Erythroblast (primary cell): ENCODE measurements at places on chromosomes 5 and 9.
A peak's percentile ranks its signal among the peaks of the same experiment; 100 is the strongest.

- DNase-seq, result no peak
These were observed 184.1 kb downstream of the DIRAS2 start for GRCh38 chr9:90458485-90458884.

- DNase-seq, result no peak
These were observed 13.5 kb downstream of the SDHA start for GRCh38 chr5:231661-232060.

GRCh38 chr5:140197023-140197422, 22.0 kb downstream of the CYSTM1 start:
- no peak for DNase-seq

- no peak for DNase-seq
These were observed 355.9 kb downstream of the ADAMTS6 start for GRCh38 chr5:65125591-65126541.

- no peak for DNase-seq
These were observed 27.8 kb downstream of the GSN start for GRCh38 chr9:121295662-121296191.

GRCh38 chr5:142881784-142882126, 111.6 kb downstream of the ARHGAP26 start:
- DNase-seq, result no peak

- no peak for DNase-seq
These were observed 17.7 kb downstream of the ANGPTL2 start for GRCh38 chr9:127104581-127105311.

GRCh38 chr5:151917904-151918303, 6.7 kb downstream of the GLRA1 start:
- DNase-seq, result no peak

DNA sequence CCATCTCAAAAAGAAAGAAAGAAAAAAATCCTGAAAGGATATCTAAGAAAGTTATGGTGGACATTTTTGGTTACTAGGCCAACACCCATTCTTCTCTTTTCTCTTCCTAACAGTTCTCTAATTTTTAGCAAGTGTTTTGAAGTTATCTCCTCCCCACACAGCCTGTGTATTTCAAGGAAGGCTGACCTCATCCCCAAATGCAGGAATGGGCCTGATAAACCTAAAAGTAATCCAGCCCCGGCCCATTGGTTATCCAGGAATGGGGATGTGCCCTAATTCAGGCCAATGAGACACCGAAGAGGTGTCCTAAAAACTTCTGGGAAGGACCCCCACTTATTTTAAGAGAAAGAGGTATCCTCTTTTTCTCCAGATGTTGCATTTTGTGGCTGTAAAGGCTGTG, 46.6 kb downstream of the F2R start:
- DNase-seq, result no peak

DNA sequence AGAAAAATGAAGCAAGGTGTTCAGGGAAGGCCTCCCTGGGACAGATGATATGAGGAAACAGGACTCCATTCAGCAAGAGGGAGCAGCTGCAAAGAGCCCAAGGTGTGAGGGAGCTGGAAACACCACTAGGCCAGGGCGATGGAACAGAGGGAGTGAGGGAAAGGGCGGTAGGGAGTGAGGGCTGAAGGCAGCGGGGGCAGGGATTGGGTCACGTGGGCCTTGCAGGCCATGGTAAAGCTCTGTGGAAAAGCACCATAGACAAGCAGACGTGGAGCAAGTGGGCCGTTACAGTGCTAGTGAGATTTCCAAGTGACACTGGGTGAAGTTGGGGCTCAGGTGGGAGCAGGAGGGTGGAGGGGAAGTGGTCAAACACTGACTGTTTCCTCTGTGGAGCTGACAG, 10.8 kb upstream of the PRRC1 start:
- DNase-seq, result no peak

DNA sequence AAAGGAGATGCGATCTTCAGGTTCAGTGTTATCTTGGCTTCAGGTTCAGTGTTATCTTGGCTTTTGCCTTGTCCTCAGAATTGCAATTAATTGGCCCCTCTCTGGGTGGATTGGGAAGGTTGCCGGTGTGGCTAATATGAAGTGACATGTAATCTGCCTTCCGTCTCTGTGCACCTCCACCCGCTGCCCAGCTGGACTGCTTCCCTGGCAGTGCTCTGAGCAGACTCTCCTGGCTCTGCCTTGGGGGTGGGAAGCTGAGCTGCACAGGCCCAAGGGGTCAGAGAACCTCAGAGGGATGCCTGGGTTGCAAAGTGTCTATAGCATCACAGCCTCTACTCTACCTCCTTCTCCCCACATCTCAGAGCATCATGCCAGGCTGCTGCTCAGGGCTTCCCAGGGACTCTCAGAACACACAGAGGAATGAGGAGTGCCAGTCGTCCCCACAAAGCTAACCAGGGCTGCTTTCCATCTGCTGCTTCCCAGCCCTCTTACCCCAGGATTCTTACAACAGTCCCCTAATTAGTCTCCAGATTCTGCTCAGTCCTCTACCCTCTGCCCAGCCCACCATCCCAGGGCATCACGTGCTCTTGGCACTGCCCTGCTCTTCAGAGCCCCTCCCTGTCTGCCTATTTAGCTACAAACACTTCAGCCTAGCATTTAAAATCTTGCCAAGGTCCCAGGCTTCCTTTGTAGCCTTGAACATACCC, 54.4 kb upstream of the AFAP1L1 start:
- no peak for DNase-seq

DNA sequence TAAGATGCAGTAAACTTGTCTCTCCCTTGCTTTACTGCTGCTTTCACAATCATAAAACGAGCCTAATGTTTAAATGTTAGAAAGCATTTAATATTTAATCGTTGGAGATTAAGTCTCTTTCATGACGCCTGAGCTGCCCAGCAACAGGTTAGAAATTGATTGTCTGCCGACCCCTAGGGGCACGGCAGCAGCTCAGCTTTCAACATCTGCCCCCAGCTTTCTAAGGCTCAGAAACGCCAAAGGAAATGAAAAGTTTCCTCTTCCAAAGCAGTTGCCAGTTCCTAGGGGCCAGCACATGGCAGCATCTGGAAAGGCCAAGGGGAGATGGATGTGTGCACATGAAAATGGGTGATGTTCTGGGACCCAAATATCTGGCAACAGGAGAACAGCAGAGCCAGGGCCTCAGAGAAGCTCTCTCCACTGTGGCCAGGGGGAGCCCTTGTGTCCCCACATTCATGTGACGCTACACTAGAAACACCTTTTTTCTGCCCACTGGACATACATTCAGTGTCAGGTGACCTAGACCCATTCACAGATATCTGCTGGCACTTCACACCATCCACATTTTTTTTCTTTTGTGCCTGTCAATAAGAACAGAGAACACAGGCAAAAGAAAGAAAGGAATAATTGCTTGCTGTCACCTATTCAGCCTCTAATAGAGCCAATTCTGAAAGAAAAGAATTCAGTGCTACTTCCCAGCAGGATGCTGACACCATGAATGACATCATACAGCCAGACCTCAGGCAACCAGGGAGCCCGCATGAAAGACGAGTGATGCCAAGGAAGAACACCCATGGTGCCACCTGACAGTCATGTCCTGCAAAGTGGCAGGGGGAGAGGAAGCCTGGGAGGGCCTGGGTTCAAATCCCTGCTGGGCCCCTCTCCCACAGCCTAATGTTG, 205.0 kb upstream of the TAS2R1 start:
- DNase-seq, result no peak

DNA sequence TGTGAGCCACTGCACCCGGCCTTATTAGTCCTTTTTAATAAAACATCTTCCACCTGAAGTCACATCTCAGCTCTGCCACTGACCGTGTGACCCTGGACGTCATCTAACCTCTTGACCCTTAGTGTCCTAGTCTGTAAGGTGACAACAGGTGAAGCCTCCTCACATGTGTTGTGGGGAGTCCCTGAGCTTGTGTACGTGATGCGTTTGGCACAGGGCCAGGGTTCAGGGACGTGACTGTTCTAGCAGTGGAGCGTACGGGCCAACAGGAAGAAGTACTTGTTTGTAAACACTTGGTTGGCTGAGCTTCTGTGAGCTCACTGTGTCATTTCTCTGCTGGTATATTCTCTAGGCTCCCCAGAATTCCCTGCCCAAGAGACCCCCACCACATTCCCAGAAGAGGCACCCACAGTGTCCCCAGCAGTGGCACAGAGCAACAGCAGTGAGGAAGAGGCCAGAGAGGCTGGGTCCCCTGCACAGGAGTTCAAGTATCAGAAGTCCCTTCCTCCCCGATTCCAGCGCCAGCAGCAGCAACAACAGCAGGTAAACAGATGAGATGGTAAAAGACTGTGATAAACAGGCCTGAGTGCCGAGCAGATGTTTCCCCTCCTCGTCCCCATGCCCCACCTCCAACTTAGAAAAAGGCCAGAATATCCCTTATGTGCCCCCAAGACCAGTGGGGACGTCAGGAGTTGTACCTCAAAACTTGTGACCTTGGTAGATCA, 35.3 kb upstream of the POMT1 start:
- DNase-seq, result no peak

- no peak for DNase-seq
These were observed 9.3 kb upstream of the SLC36A3 start for GRCh38 chr5:151312756-151313324.

GRCh38 chr9:136619742-136620440, 42.8 kb upstream of the EGFL7 start:
- no peak for DNase-seq

DNA sequence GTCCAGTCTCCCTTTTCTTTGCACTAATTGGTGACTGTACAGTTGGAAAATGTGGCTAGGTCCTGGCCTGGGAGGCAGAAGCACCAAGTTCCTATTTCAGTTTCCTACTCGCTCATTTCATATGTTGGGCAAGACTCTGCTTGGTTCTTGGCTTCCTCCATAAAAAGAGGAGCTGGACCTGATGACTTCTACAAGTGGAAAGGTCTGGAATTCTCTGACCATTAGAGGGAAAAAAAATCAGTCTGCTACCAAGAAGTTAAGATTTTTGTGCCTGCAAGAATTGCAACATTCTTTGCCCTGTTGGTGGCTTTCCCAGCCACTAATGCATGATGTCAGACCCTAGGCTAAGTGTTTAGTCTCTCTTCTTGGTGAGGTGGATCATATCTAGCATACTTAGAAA, 91.5 kb downstream of the WDR41 start:
- DNase-seq, result no peak

- DNase-seq, result no peak
These were observed 30.5 kb downstream of the ADAMTS2 start for GRCh38 chr5:179314606-179315355.

- no peak for DNase-seq
These were observed 59.6 kb downstream of the C9orf152 start for GRCh38 chr9:110148384-110148783.

GRCh38 chr9:98707166-98708102, 1.3 kb downstream of the GABBR2 start:
- DNase-seq, result peak; percentile 21
